Umbilical cord (tissue), 2 donors: ENCODE measurements at places on chromosomes 3 and 15.
A peak's percentile ranks its signal among the peaks of the same experiment; 100 is the strongest.

GRCh38 chr15:70426096-70426821 lies 328.5 kb upstream of the TLE3 start:
- DNase-seq, result no peak

GRCh38 chr3:49341996-49342395 lies 2.1 kb upstream of the USP4 start:
- no peak for DNase-seq

DNA sequence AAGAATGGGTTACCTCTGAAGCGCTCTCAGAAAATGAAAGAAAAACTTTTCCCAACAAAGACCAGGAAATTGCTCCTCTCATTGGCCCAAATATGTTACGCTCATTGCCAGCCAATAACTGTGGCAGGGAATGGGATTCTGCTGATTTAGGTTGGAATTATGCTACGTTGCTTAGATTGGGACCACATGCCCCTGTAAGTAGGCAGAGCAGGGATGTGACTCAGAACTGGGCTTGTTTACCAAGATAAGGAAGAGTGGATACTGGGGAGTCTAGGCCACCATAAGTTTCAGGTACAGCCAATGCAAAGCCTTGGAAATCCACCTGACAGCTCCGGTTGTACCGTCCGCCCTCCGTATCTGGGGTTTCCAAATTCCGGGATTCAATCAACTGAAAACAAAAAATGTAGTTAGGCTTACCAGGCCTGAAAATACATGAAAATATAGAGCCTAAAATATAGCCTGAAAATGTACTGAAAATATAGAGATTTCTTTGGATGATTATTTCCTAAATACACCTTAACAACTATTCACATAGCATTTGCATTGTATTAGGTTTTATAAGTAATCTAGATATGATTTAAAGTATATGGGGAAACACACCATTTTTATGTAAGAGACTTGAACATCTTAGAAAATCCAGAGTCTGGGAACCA lies 1.5 kb upstream of the TCF12 start:
- no peak for DNase-seq

DNA sequence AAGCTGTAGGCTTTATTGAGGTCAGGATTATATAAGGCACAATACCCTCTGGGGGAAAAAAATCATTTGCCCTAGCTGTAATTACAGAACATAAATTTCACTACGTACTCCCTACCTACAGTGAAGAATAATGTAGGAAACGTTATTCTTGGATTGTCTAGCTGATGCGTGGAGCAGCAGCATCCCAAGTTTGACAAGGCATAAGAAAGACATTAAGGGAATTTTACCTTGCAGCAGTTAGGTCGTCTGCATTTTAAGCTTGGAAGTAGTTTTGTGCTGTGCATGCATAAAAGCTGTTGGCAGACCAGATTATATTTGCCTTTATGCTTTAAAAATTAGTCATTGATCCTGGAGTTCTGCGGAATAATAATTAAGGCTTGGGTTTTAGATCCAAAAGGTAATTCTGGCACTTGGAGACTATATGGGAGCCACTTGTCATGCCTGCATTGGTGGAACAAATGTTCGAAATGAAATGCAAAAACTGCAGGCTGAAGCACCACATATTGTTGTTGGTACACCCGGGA lies 2.2 kb downstream of the EIF4A2 start:
- no peak for DNase-seq

- DNase-seq, result no peak
These were observed 44.9 kb downstream of the MSL2 start for GRCh38 chr3:136151219-136151618.

- no peak for DNase-seq
These were observed 436.2 kb downstream of the OCA2 start for GRCh38 chr15:27662892-27663291.

DNA sequence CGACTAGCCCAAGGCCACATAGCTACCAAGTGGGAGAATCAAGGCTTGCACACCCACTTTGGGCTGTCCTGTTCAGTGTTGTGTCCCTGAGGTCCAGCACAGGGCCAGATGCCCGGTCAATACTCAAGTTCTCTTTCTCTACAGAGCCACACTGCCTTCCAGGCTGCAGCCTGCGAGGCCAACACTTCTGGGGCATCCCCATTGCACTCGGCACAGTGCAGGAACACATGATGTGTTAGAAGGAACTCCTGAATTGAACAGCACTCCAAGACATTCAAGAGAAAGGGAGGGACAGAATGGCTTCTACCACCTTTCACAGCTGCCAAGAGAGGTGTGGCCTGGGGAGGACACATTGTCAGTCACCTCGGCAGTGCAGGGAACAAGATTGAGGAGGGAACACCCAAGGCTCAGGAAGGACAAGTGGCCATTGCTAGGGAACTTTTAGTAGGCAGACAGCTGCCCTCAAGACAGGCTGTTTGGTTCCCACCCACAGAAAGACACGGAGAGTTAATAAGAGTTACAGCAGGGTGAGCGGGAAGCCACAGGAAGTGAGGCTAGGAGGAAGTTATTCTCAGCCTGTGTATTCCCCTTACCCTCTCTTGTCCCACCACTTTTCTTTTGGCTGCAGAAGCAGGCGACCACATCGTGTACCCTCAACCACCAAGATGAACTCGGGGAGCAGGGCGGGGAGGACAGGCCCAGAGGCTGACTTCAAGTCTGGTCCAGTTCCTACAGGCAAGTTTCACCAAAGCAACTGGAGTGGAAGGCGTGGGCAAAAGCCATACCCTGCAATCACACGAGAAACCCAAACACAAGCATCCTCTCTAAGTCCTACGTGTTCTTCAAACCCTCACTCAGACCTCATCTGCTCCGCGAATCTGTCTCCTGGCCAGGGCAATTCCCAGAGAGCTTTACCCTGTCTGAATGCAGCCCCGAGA lies 69.4 kb downstream of the SRGAP3 start:
- no peak for DNase-seq

DNA sequence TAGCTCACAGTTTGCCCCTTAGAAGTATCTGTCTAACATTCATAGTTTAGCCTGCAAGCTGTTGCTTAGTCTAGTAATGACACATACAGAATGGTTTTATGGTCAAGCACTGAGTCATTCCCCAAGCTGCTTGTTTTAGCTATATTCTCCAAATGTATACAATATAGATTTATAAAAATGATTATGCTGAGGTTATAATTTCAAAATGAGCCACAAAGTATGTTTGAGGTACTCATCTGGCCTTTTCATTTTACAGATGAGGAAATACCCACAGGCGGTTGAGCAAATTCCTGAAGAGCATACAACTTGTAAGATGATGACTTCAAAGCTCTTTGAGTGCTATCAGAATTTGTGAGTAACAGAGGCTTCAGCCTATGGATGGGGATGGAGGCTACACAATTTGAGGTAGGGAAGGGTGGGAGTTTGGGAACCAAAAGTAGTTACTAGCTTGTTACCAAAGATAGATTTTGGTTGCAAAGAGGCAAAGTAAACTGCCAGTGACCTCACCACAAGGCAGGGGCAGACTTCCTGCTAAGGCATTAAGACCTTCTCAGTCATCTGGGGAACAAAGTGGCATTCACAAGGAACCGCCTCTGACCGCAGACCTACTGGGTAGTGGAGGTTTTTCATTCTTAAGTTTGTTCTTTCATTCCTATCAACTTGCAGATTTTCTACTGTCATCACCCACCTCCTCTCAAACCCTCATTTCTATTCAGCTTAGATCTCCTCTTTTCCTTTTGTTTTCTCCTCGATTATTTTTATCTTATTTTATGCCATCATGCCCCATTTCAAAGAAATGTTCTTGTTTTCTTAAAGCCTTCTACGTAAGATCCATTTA lies 257.2 kb upstream of the NECTIN3 start:
- peak; percentile 16 for DNase-seq

DNA sequence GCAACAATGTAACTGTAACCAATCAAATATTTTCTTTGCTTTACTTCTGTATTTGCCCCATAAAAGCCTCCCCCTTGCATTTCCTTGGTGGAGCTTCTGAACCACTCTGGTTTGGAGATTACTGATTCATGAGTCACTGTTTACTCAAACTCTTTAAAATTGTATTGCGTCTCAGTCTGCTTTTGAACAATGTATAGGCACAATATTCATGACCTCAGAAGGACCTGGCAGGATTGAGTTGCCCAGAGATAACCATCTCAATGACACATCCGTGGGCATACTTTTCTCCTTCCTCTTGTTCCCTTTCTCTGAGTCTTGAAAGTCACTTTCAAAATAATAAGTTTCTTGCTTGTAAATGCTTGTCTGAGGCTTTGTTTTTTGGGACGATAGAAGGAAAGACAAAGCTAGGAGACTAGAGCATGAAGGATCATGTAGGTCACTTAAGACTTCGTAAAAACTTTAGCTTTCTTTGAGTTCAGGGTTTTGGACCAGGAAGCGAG lies 57.1 kb upstream of the POU1F1 start:
- DNase-seq, result peak; percentile 15

DNA sequence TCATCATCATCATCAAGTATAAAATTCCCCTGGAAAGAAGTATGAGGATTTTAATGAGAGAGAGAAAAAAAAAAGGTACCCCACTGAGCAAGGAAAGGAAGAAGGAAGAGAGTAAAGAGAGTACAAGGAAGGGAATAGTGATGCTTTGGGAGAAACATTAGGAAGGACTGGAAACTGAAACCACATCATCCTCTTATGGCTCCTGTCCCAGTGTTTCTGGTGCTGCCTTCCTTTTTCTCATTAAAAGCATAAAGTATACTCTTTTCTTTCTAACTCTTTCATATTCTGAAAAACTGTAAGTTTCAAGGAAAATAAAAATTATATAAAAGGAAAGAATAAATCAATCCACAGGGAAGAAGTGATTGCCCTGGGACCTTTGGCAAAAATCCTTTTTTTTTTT lies 616.4 kb upstream of the CBLB start:
- DNase-seq, result peak; percentile 60

DNA sequence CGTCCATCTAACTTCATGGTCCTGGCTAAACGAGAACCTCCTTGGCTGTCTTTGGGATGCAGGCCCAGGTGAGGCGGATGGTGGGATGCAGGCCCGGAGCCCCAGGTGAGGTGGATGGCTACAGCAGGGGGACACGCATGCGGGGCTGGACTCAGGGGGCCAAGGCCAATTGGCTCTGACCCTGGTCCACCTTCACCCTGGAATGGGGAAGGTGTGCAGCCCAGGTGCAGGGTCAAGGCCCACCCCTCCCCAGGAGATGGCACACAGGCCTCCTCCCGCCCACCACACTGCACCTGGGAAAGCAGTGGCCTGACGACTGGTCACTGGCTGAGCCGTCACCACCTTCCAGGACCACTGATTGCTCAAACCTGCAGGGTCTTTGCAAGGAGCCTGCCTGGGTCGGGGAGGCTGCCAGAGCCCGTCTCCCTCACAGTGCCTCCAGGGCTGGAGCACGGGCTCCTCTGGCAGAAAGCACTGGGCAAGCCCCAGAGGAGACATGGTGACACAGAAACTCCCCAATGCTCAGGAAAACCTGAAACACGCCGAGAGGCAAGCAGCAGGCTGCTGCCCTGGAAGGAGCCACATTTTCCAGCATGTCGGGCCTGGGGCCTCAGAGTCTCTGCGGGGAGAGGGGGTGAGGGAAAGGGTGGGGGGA lies 159.6 kb downstream of the LRRK1 start:
- DNase-seq, result no peak

DNA sequence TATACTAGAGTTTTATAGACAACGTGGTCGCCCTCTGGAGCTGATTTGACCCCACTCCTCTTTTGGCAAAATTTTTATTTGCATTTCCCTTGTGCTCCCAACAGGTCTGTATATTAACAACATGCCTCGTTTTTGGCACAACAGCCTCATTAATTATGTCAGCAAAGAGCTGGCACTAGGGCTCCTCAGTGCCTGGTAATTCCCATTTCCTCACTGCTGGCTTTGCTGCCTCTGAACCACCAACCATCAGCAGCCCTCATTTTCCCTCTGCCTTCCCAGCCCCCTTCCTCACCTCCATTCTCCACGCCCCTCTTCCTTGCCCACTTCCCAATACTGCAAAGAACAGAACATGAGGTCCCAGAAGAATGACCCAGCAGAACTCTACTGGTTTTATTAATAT lies 204.8 kb downstream of the ABHD5 start:
- DNase-seq, result no peak

DNA sequence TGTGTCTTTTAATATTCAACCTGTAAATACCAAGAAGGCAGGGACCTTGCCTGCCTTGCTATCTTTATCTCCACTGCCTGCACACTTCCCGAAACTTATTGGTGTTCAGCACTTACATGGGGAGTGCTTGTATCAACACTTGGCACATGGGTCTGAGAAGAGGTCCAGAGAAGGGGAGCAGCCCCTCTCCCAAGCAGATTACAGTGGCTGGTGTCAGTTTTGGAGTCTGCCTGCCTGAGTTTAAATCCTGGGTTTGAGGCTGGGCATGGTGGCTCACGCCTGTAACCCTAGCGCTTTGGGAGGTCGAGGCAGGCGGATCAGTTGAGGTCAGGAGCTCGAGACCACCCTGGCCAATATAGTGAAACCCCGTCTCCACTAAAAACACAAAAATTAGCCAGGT lies 20.3 kb downstream of the MESD start:
- DNase-seq, result no peak

DNA sequence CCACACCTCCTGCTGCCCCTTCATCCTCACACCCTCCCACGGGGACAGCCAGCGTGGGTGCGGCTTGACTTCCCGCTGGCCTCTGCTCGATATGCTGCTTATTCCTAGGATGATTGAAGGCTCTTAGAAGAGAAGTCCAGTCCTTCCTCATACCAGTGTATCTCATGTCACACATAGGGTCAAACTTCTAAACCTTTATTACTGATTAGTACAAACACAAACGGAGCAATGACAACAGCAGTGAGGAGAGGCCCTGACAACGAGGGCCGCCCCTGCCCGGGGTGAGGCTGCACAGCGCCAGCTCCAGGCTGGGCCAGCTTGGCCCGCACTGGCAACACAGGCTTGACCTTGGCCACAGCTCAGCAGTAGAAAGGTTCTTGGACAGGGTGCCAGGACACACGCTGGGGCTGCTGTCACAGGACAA lies 3.7 kb downstream of the CIB1 start:
- no peak for DNase-seq

DNA sequence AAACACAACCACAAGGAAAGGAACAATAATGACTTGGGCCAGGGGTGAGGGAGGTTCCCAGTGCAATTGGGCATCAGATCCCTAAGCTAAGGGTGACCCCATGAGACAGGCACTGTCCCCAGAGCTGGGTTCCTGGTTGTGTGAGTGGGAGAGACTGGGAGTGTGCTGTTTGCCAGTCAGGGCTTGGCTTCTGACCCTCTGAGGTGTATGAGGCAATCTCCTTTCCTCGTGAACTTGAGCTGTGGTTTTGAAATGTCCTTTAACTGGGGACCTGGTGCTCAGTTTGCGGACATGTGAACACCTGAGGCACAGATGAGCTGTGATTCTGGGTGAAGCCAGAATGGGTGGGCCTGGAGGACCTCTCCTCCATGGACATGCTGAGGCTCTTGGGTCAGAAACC lies 58.5 kb upstream of the PLXNA1 start:
- no peak for DNase-seq

- no peak for DNase-seq
These were observed 38.0 kb downstream of the MGLL start for GRCh38 chr3:127784283-127784682.

- no peak for DNase-seq
These were observed 184.6 kb upstream of the AGTR1 start for GRCh38 chr3:148513096-148513543.
